ENCODE measurements at places on chromosomes 4 and X.
A peak's percentile ranks its signal among the peaks of the same experiment; 100 is the strongest.

DNA sequence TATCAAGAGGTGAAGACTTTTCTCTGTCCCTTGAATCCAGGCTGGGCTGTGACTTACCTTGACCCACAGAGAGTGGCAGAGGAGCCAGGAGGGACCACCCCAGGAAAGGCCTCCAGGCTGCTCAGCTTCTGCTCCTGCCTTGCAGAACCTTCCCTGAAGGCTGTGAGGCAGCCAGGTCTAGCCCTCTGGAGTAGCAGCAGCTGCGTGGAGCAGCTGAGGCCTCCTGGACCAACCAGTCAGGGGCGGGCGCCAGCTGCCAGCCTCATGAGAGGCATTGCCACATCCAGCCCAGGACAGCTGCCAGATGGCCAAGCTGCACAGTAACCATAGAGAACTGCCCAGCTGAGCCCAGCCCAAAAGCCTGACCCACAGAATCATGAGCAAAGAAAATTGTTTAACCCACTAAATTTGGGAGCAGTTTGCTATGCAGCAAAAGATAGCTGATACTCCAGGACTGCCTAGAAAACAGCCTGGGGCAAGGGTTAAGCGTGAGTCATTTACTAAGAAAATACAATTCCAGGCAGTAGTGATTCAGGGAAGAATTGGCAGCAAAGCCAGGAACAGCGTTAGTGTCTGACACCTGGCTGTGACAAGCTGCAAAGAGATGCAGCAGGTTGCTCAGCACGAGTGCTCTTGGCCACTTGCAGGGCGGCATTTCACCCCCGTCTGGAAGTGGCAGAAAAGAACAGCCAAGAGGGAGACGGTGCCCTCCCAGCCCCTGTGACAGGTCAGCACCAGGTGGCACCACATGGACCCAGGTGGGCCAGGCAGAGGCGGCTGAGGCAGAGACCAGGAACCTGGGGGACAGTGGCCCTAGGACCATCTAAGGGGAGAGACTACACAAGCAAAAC is 14.7 kb upstream of the PDE6B start:
- DNase-seq: no peak

- no peak for DNase-seq
Observed at GRCh38 chr4:138003248-138003647, 238.9 kb downstream of the SLC7A11 start.

DNA sequence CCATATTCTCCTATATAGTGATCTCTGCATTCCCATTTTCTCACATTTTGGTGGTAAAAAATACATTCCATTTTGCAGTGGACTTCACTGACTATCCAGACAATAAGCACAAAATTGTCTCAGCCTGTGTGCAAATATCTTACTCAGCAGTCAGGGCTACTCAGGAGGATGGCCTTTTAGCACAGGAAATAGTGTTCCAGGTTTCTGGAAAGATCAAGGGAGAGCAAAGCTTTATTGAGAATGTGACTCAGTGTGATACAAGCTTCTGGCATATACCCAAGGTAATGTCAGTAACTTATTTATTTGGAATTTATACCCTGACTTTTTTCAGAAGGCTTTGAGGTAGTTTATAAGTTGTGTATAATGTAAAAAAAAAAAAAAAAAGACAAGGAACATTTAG is 233.4 kb downstream of the TEX13A start:
- DNase-seq: no peak

DNA sequence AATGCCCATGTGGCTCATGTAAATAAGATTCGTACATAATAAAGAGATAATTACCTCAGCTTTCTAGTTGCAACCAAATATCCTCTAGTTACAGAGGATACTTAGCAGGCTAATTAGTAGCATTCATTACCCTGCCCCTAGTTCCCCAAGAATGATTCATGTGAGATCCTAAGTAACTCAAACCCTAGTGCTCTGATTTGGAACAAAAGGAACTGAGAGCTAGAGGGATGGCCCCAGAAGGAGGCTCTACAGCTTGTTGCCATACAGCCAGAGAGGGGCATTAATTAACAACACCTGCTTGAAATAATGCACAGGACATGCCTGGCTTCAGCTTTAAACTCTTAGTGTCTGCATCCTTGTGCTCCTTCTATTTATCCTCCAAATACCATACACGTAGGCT is 32.6 kb upstream of the CBR4 start:
- no peak for DNase-seq

DNA sequence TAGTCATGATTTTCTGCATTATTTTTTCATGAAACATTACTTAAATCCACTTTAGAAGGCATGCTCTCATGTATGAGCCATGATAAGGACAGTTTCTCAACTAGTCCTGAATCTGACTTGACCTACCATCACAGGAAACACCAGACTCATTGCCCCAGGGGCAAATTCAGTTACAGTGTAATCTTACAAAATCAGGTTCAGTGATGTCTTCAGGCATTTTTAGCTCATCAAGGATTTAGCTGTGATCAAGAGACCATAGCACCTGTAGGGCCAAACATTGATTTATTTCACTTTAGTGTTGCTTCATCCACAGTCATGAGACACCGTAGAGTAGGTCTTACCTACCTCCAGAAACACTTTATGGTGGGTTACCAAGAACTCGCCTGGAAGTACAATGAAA is 3.1 kb upstream of the TASL start:
- no peak for DNase-seq

DNA sequence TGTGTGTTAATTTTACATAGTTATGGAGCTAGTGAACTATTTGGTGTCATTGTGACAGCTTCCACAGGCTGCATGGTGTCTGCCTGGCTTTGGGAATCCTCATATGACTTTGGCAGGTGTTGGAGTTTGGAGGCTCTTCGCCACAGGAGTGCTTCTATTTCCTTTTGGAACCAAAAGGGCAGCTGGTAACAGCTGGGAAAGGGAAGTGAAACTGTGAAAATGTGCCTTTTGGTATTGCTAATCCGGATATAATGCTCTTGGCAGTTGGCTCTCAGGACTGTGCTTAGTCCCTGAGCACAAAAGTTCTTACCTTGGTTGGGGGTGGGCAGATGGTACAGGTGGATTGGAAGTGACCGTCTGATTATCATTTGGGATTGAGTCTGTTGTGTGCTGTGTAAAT is 18.1 kb downstream of the OFD1 start:
- no peak for DNase-seq

- no peak for DNase-seq
Observed at GRCh38 chr4:43331226-43332051, 438.9 kb downstream of the GRXCR1 start.

GRCh38 chr4:76087007-76087769 is 12.7 kb downstream of the ART3 start:
- peak; percentile 84 for DNase-seq

DNA sequence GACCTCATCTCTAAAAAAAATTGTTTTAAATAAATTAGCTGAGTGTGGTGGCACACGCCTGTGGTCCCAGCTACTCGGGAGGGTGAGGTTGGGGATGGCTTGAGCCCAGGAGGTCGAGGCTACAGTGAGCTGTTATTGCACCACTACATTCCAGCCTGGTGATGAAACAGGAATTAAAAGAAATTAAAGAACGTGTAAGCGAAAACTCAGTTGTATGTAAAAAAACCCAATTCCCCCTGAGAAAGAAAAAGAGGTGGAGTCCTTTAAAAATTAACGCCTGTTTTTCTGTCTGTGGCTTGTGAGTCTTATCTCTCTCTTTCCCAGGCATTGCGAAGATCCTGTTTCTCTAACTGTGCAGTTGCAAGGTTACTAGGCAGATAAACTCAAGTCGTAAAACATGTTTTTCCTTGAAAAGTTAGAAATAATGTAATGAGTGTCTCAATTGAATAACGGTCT is 22.1 kb downstream of the EPGN start:
- DNase-seq: no peak

GRCh38 chr4:129738175-129738574 is 642.2 kb downstream of the C4orf33 start:
- no peak for DNase-seq

GRCh38 chrX:101386542-101386885 is 523 bp upstream of the BTK start:
- DNase-seq: no peak

DNA sequence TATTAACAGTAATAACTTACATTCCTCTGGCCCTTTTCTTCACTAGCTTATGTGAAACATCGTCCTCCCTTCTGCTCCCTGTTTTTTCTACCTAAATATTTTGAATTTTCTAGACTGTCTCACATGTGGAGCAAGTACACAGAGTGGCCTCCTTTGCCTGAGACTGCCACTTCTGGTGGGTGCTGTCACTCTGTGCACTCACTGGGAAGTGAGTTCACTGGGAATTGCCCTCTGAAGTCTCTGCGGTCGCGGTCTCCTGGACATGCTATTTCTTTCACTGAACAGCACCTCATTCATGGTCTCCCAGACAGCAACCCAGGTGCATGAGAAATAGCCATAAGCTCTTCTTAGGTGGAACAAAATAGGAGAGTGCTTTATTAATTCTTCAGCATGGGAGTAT is 1179.7 kb upstream of the ADGRL3 start:
- no peak for DNase-seq

GRCh38 chr4:26717332-26717731 is 133.4 kb downstream of the TBC1D19 start:
- DNase-seq: no peak

DNA sequence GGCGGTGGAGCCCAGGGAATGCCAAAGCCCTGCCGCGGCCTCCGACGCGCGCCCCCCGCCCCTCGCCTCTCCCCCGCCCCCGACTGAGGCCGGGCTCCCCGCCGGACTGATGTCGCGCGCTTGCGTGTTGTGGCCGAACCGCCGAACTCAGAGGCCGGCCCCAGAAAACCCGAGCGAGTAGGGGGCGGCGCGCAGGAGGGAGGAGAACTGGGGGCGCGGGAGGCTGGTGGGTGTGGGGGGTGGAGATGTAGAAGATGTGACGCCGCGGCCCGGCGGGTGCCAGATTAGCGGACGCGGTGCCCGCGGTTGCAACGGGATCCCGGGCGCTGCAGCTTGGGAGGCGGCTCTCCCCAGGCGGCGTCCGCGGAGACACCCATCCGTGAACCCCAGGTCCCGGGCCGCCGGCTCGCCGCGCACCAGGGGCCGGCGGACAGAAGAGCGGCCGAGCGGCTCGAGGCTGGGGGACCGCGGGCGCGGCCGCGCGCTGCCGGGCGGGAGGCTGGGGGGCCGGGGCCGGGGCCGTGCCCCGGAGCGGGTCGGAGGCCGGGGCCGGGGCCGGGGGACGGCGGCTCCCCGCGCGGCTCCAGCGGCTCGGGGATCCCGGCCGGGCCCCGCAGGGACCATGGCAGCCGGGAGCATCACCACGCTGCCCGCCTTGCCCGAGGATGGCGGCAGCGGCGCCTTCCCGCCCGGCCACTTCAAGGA is at the start of gene FGF2:
FGF2 (plus strand) TSS at position 279 of the 705 bp plus-strand sequence; CDS start at position 623, 344 bp downstream.
- DNase-seq: peak; percentile 68

- DNase-seq: no peak
Observed at GRCh38 chr4:147736458-147736857, 4.6 kb downstream of the ARHGAP10 start.

- DNase-seq: no peak
Observed at GRCh38 chr4:1409491-1410425, 3.5 kb upstream of the NKX1-1 start.

DNA sequence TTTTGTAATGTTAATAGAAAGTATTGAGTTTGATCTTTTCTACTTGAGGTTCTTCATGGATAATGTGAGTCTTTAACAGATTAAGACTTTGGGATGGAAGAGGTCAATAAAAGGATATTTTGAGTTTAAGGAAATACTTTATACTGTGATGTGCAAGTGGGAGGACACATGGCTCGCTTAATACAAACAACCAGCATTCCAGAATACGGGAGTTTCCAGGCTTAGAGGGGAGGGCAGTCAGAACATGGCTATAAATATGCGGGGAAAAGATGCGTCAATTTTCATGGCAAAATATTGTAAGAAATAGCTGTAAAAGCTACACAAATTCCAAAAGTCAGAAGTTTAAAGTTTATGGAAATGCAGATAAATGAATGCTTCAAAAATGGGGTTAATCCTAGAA is 192.3 kb downstream of the AASDH start:
- DNase-seq: no peak

GRCh38 chr4:19547463-19547862 is 704.2 kb upstream of the SLIT2 start:
- no peak for DNase-seq

DNA sequence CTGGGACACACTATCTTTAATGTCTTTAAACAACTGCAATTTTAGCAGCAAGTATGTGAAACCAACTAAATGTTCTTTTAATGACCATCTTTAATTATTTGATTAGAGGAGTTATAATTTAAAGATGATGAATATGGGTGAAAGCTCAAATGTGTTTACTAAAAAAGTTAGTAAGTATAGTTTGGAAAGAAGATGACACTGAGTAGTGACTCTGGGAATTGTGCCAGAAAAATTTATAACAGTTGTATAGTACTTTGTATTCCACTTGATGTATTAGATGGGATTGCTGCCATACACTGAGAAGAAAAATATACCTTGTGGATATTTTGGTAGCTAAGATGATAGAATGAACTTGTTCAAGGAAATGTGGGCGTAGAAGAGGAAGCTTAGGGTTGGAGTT is 19.5 kb upstream of the PACRGL start:
- DNase-seq: no peak

- no peak for DNase-seq
Observed at GRCh38 chr4:86587381-86588140, 6.6 kb upstream of the PTPN13 start.

- DNase-seq: no peak
Observed at GRCh38 chrX:7083468-7084396, 63.8 kb upstream of the STS start.

GRCh38 chr4:18381186-18381585 is 359.6 kb upstream of the LCORL start:
- no peak for DNase-seq

GRCh38 chrX:24426921-24427746 is 38.0 kb upstream of the PDK3 start:
- DNase-seq: no peak

DNA sequence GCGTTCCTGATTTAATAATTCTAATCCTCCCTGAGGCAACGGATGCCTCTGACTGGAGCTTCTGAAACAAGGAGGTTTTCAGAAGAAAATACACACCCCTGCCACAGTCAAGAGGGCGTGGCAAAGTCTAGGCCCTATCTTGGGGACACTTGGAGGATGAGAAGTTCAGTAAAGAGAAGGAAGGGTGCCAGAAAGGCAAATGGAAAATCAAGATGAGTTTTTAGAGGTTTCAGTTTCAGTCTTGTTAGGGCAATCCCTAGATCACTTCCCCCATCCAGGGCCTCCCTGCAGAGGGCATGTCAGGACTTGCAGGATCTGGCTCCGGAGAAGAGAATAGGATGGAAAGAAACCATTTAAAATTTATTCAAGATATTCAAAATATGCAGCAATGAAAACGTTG is 28.5 kb upstream of the FGF2 start:
- peak; percentile 24 for DNase-seq

GRCh38 chr4:53010318-53010717 is 148.2 kb downstream of the RASL11B start:
- peak; percentile 15 for DNase-seq

GRCh38 chr4:113335746-113336145 is 286.3 kb downstream of the ANK2 start:
- DNase-seq: no peak

- no peak for DNase-seq
Observed at GRCh38 chr4:132827522-132827921, 321.6 kb upstream of the PCDH10 start.

Data from midbrain (tissue), 1 donor.